ENCODE measurements at places on chromosomes 3 and 15.

- no peak for DNase-seq
Observed at GRCh38 chr15:96130734-96131133, 199.8 kb upstream of the NR2F2 start.

- no peak for DNase-seq
Observed at GRCh38 chr3:97917813-97918536, 54.3 kb downstream of the RIOX2 start.

- no peak for DNase-seq
Observed at GRCh38 chr15:73695773-73696640, 11.8 kb downstream of the CD276 start.

- DNase-seq, result no peak
Observed at GRCh38 chr3:72894976-72895552, 7.2 kb downstream of the GXYLT2 start.

DNA sequence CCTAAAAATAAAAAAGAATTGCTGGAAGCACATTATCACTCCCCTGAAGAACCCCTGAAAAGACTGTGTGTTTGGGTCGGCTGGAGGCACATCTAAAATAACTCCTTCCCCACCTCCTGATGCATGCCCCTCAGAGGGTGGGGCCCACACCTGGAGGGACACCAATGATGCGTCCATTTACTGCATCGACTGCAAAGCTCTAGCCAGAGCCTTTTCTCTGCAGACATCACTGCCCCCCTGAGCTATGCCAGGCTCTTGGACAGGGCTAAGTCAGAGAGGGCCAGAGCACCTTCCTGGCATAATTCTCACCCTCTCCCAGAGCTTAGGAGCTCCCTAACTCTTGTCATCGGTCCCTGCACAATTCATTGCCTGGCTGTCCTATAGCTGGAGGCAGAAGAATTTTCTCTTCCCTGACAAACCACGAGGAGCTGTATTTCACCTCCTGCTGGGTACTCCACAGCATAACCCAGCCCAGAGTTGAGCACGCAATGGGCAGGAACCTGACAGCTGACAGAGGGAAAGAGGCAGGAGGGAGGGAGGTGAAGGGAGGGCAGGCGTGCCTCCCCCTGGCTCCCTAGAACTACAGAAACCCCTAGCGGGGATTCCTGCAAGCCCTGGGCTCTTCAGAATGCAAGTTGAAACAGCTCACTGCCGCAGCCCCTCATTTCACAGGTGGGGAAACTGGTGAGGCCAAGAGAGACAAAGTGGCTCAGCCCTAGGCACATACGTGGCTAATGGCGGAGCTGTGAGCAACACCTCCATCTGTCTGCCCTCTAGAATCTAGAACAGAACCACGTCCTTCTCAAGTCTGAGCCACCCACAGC, 46.6 kb downstream of the XXYLT1 start:
- no peak for DNase-seq
